ENCODE measurements at places on chromosomes 12 and 14.

- no peak for DNase-seq
Measured at GRCh38 chr12:121114019-121114639, 18.5 kb upstream of the P2RX7 start.

DNA sequence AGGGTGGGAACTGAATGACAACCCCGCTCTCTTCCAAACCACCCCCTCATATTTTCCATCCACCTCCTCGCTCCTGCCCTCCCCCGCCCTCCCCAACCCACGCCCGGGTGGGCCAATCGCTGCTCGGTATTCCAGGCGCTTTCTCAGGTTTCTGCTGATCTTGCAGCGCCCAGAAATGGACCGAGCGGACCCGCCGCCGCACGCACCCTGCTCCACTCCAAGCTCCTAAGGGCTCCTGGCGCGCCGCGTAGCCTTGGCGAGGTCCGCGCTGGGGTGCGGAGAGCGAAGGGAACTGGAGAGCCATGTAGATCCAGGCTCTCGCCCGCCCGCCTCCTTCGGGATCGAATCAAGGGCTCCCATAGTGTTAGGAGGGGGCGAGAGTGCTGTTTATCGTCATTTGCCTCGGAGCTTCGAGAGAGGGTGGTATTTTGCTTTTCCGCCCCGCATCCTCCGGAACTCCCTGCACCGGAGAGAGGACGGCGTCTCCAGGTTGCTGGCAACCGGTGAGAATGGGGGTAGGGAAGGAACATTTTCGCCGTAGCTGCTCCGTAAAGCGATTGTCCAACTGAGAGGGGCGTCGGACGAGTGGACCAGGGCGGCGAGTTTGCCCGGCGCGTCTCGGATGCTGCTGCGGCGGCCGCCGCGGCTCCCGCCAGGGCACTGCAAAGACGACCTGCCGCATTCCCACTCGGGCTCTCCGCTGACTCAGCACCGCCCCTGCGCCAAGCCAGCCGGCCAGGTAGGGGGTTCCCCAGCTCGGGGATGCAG, at the start of gene KCNA1:
TSS of gene KCNA1 (plus strand) at position 172 of the 768 bp plus-strand sequence. CDS start 1,474 bp downstream, outside the sequence.
- no peak for DNase-seq

DNA sequence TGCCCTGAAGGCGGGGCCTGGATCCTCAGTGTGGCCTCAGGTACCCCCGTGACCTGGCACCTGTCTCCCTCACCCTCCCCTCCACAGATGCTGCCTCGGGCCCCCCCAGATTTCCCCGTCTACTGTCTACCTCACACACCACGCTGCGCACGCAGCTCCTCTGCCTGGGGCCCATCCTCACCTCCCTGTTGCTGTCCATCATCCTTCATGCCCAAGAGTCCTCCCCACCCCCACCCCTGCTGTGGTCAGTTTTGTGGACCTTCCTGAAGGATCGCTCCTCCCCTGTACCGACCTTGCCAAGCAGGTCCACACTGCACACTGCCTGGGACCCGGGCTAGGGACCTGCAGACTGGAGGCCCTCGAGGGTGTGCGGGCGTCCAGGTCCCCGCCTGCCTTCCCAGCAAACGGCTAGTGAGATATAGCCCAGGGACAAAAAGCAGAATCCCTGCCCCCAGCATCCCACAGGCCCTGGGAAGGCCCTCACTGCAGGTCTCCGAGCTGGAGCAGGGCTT, 197.4 kb upstream of the DIO3 start:
- DNase-seq: no peak

GRCh38 chr14:101824339-101824727, 62.8 kb downstream of the PPP2R5C start:
- DNase-seq: no peak

DNA sequence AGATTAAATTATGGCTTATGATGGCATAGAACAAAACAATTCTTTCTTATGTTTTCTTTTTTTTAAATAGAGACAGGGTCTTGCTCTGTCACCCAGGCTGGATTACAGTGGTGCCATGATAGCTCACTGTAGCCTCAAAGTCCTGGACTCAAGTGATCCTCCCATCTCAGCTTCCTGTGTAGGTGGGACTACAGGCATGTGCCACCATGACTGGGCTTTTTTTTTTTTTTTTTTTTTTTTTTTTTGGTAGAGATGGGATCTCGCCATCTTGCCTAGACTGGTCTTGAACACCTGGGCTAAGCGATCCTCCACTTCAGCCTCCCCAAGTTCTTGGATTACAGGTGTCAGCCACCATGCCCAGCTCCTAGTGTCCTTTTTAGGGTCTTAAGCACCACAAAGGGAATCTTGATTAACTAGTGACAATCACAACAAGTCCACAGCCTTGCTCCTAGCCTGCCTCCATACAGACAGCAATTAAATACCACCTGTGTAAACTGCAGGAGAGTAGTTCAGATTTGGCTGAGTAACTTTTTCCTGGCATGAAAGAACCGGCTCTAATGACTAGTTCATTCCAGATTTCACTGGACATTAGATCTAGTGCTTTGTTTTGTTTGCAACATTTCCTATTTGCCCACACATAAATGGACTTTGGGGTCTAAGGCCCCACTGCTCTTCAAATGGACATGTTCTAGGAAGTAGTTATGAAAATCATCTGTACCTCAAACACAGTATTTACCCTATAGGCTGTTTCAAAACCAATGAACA, 61.6 kb downstream of the SH2B3 start:
- no peak for DNase-seq

GRCh38 chr14:39319381-39319780, 85.7 kb downstream of the MIA2 start:
- DNase-seq: no peak

DNA sequence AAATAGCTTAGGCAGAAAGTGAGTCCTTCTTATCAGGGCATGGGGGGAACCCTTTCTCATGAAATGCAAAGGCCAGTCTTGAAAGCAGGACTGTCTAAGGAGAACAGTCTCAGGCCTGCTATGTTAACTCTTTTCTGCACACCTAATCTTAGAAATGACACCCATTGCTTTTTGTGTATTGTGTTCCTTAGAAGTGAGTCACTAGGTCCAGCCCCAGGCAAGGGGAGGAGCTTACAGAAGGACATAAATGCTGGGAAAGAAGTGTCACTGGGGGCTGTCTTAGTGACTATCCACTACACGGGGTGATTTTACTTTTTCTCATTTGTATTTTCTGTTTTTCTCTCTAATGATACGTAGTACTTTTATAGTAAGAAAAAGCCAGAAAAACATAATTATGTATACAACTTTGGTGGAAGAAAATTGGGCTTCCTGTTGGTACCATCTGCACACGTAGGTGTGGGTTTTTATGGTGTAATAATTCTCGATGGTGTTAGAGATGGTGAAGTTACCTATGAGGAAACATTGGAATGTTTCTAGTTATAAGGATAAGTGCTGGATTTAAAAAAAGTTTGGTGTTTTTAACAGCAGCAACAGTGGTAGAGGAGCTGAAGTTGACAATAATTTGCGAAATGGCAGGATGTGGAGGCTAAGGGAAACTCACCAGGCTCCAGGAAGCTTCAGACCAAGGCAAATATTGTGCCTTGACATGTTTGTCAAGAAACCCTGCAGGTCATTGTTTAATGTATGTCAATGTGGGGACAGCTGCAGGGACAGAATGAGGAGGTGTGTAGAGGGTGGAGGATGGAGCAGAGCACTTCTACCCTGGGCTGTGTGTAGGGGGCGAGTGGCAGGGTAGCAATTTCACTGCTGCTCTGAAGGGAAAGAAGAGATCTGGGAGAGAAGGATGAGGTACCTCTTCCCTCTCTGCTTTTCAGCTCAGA, 214.9 kb downstream of the KTN1 start:
- no peak for DNase-seq

DNA sequence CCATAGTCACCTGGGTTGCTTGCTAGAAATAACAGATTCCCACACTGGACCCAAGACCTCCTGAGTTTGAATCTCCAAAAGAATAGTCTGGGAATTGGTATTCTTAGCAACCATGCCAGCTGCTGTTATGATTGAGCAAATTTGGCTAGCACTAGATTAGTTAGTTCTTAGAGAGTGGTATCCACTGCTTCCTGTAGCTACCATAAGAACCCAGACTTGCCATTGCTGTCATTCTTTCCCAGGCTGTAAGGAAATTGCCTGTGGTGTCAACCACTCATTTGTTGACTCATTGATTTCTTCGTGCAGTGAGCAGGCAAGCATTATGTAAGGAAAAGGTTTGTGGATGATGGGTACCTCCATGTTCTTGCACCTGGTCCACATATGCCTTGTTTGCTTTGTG, 201.8 kb upstream of the RGS6 start:
- no peak for DNase-seq

DNA sequence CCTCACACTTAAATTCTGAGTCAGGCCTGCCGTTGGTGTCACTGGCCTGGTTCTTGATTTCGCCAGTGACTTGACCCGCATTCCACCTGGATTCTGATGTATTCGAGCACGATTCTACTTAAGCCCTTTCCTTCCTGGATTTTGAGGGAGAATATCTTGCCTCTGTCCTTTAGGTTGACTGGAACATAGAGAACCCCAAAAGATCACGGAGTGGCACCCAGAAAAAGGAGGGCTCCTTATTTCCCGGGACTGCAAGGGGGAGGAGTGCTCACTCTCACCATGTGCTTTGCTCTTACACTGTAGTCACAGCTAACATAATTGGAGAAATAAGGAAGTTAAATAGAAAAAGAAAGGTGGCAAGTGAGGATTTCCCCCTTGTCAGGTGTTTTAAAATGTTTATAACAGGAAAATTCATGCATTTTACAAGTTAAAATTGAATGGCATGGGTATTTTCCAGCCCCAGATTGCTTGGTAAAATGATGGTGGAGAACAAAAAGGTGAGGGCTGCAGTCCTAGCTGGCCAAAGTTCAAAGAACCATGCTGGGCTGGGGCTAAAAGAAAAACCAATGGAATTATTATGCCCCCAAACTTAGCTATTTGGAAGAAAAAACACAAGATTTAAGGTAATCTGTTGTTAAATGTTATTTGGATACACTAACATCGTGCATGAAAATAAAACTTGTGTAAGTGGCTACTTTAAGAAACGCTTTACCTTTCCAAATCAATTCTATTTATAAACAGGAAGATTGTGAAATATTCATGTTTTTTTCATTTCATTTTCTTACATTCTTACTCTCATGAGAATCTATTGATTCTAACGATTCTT, 8.9 kb downstream of the FOXA1 start:
- no peak for DNase-seq

DNA sequence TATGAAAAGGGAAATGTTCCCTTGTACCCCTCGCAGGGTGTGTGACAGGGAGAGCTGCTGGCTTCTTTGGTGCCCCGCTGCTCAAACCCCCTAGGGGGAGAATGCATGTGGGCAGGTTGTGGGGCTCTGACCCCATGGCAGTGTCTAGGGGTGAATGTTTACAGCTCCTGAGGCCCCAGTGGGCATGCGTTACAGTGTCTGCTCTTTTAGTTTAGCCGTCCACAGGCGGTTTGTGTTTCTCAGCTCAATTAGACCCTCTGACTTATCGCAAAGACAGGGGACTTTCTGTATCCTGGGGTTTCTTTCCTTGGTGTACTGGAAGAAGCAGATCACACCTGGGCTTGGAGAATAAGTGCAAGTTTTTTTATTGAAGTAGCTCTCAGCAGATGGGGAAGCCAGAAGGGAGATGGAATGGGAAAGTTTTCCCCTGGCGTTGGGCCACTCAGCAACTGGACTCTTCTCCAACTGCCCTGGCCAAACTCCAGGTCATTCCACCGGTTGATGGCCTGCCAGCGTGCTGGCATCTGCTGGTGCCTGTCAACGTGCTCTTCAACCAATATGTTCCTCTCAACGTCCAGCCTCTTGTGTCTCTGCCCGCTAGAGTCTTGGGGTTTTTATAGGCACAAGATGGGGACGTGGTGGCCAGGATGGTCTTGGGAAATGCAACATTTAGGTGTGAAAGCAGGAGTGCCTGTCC, 720.9 kb downstream of the FSCB start:
- no peak for DNase-seq

DNA sequence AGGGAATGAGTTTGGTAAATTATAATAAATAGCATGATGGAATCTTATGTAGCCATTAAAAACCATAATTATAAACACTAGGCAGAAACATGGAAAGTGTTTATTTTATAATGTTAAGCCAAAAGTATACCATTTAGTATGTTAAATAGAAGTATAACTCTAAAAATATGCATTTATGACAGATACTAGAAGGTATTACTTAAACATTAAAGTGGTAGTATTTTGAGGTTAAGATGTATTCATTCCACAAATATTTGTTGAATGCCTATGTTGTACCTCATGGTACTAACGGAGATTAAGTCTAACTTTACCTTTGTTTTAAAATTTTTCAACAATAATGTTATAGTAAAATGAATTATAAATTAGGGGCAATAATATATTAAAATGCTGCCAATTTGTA, 24.1 kb downstream of the TTC8 start:
- no peak for DNase-seq

- no peak for DNase-seq
Measured at GRCh38 chr14:85058150-85058549, 471.8 kb upstream of the FLRT2 start.

DNA sequence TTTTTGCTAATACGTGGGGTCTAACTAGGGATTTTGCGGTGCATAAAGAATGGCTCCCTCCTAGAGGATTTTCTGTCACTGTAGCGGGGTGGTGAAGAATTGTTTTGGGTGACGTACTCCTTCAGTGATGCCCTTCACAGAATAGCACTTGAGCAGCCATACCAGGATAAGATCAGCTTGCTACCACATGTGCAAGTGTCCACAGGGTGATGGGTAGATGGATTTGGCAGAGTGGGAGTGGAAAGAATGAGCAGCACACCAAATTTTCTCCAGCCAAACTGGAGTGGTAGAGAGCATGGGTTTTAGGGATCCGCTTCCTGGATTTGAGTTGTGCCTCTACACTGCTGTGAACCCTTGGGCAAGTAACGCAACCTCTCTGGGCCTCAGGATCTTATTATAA, 2.3 kb downstream of the TCP11L2 start:
- no peak for DNase-seq

All from activated CD4-positive, alpha-beta T cell treated with anti-CD3 and anti-CD28 coated beads, Interleukin-2, amount 50 U/mL, for 1 hour (primary cell).